ENCODE measurements at places on chromosomes 1 and 21.

GRCh38 chr1:18564676-18565075 is 66.0 kb upstream of the PAX7 start:
- DNase-seq, result no peak

GRCh38 chr1:227411066-227411465 is 92.8 kb upstream of the CDC42BPA start:
- DNase-seq, result no peak

- DNase-seq, result no peak
These were observed 57.3 kb downstream of the SLC25A24 start for GRCh38 chr1:108142773-108143394.

- DNase-seq, result no peak
These were observed 232.9 kb upstream of the COA6 start for GRCh38 chr1:234140388-234140787.

- no peak for DNase-seq
These were observed 52.2 kb downstream of the SLC27A3 start for GRCh38 chr1:153827168-153827964.

DNA sequence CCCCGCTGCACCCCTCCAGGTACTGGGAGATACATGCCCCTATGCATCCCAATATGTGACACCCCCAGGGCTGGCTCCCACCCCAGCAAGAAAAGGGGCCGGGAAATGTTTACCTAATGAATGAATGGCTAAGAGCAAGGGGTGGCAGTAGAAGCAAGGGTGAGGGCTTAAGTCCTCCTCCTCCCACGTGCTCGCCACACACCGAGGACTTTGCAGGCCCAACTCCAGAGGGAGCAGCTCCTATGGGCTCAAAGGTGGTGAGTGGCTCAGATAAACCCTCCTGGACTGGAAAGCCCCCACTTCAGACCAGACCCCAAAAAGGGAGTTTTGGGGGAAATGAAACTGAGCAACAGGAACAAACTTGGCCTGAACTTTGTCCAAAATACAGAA is 11.4 kb downstream of the SLC45A3 start:
- DNase-seq, result no peak

- peak; percentile 76 for DNase-seq
These were observed 8.9 kb downstream of the MKNK1 start for GRCh38 chr1:46595127-46595526.

DNA sequence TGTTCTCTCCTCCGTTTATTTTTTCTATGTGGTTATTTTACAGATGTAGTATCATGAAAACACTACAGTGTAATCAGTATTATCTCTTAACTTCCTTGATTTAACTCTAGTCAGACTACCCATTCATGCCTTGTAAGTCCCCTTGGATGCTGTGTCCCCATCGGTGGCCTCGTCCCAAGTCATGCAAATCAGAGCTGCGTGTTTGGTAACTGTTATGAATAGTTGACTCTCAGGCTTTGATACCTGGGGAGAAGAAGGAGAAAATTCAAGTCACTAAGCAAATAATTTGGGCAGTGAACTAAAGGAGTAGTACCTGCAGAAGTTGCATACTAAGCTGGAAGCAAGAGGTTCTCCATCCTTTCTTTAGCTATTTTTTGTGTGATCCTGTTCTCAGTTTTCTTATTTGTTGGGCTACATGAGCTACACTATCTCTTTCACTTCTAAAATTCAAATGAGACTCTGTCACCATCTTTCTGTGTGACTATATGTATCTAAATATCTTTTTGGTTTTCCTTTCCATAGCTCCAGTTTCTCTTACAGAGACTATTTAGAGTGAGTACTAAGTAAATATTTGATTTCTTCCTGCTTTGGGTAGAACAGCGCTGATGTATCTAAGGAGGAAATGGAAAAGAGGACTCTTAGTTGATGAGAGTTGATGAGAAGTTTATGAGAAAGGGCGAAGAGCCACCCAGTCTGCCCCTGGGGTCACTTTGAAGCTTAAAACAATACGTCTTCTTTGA is 50.9 kb downstream of the VANGL2 start:
- DNase-seq, result no peak

DNA sequence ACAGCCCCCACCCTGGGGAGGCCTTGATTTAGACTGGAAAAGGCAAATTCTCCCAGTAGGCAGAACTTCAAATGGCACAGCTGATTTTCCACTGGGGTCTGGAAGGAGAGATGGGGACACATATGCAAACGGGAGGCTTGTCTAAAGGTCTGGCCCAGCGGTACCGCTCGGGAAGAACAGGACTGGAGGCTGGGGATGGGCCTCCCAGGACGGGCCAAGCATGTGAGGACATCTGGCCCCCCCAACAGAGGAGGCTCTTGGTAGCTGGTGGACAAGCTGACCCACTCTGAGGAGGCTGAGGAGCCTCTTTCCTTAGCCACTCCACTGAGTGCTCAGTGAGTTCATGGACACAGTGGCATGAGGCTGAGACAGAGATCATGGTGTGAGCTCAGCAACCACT is 170.0 kb downstream of the NPHP4 start:
- DNase-seq, result no peak

- DNase-seq, result no peak
These were observed 19.4 kb downstream of the EXTL2 start for GRCh38 chr1:100875228-100875627.

Measured in body of pancreas (tissue), 4 donors.